CD4-positive, alpha-beta memory T cell (primary cell): ENCODE measurements at places on chromosomes 1 and 21. TPM values are rescaled to one million over a fixed set of nuclear protein-coding genes. Genes with fewer than 3 reads are reported as not detected.
A peak's percentile ranks its signal among the peaks of the same experiment; 100 is the strongest.

BLACAT1 gene
- 0.42 TPM for total RNA-seq

ALDH4A1 gene
- total RNA-seq, result 1.5 TPM

- peaks cover 32% of the 10 kb centered on the region for H3K4me1 ChIP-seq
- no peak overlapping the region for H3K4me3 ChIP-seq
- no peak overlapping the region for H3K27ac ChIP-seq
- DNase-seq, result no peak
Measured at GRCh38 chr1:8145545-8146202, 119.6 kb upstream of the ERRFI1 start.

ANKRD35 gene
- not detected for total RNA-seq

L1TD1 gene
- total RNA-seq, result not detected

- no peak for DNase-seq
- peaks cover 10% of the 10 kb centered on the region for H3K4me1 ChIP-seq
- H3K27ac ChIP-seq, result no peak overlapping the region
- no peak overlapping the region for H3K4me3 ChIP-seq
- no peaks in the 10 kb centered on the region for H3K36me3 ChIP-seq
Measured at GRCh38 chr1:158199849-158200248, 19.2 kb downstream of the CD1D start.

DNA sequence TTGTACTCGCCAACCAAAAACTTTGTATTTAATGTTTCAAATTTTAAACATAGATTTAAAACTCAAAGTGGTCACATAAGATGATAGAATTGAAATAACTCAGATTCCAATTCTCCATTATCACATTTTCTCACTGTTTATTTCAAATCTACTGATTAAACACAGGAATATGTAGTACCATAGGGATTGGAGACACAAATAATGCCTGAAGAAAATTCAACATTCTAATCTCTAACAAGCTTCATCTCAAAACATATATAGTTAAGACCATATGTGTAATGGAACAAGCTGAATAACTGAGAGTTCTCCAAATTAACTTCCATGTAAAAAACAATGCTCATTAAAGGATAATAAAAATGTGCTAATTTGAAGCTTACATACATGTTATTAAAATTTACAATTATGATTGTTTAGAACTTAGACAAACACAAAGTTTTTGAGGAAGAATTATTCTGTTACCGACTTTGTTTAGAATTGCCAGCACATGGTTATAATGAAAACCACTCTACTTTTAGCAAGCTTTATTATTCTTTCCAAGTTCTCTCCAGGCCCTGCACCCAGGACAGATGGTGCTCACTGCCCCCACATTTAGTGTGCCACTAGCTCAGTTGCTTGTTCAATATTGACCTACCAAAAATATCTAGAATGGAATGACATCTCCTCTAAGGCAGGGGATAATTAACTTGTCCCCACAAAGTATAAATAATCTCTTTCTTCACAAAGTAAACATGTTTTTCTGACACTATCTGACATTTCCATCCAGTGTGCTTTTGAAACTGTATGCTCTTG lies 467.2 kb downstream of the TTLL7 start:
- H3K27me3 ChIP-seq, result no peaks in the 10 kb centered on the region
- no peaks in the 10 kb centered on the region for H3K4me1 ChIP-seq
- H3K4me3 ChIP-seq, result no peak overlapping the region
- no peak for DNase-seq
- no peaks in the 10 kb centered on the region for H3K36me3 ChIP-seq

LCE1F gene
- not detected for total RNA-seq

NR5A2 gene
- total RNA-seq, result not detected

MYBPH gene
- not detected for total RNA-seq

- no peak overlapping the region for H3K4me3 ChIP-seq
- no peaks in the 10 kb centered on the region for H3K36me3 ChIP-seq
- H3K27me3 ChIP-seq, result no peaks in the 10 kb centered on the region
- no peak for DNase-seq
Measured at GRCh38 chr1:114292835-114293234, 139.2 kb upstream of the SYT6 start.

DNA sequence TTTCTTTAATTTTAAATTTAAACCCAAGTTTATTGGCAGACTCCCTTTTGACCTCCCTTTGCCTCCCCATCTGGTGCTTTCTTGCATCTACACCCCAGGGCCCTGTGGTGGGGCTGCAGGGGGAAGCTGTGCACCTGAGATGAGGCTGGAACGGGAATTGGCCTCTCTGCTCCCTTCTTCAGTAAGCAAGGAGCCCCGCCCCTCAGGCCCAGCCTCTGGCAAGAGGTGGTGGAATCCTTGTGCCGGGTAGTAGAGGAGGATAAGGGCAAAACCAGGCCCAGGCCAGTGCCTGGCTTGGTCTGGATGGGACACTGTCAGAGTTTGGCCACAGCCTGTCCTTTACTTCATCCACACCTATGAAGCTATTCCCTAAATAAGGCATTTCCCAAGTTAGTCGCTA lies 25.1 kb downstream of the ATP8B2 start:
- DNase-seq, result no peak
- peaks cover 40% of the 10 kb centered on the region for H3K36me3 ChIP-seq
- H3K4me3 ChIP-seq, result no peak overlapping the region

- no peak for DNase-seq
- no peaks in the 10 kb centered on the region for H3K36me3 ChIP-seq
- no peak overlapping the region for H3K27ac ChIP-seq
Measured at GRCh38 chr1:193303849-193304248, 117.4 kb upstream of the B3GALT2 start.

DNA sequence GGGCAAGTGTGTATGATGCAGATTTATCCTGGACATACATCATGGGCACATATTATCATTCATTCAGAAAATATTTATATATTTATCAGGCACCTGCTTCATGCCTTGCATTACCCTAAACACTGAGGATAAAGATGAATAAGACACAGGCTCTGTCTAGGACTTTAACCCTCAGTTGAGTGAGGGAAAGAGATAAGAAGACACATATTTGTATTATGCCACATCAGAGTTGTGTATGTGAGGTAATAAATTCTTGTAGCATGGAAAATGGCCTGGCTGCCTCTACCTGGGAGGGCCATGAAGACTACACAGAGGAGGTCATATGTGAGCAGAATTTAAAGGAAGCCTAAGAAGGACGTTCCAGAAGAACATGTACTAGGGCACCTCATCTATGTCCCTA lies 275.8 kb upstream of the ST6GALNAC5 start:
- no peak overlapping the region for H3K4me3 ChIP-seq
- H3K27ac ChIP-seq, result no peak overlapping the region

FCMR gene
- total RNA-seq, result 588 TPM

- H3K27me3 ChIP-seq, result no peaks in the 10 kb centered on the region
- H3K4me1 ChIP-seq, result no peaks in the 10 kb centered on the region
- H3K36me3 ChIP-seq, result no peaks in the 10 kb centered on the region
- H3K4me3 ChIP-seq, result no peak overlapping the region
- no peak overlapping the region for H3K27ac ChIP-seq
Measured at GRCh38 chr1:175690298-175690697, 53.1 kb downstream of the TNR start.

SWT1 gene
- total RNA-seq, result 10.6 TPM

OR2L13 gene
- total RNA-seq, result 0.17 TPM

DNA sequence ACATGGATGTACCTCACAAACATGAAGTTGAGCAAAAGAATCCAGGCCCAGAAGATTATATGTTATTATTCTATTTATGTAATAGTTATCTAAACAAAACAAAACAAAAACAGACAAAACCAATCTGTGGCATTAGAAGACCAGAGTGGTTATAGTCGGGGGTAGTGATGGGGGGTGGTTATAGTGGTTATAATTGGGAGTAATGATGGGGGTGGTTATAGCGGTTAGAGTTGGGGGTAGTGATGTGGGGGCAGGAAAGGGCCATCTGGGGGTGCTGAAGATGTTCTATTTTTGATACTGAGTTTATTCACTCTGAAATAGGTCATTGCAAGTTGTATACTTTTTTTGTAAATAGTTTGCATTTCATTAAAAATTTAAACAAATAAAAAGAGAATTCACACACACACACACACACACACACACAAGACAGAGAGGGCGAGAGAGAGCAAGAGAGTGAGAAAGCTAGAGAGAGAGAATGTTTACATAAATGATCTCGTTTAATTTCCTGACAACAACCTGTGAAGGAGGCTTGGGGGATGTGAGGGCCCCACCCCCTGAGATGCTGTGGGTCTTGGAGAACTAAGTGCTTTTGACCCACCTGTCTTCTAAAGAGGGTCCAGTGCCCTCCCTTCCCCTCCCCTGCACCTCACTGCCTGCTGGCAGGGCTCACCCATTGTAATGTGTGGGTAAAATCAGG lies 37.4 kb downstream of the RHOU start:
- DNase-seq, result no peak
- H3K36me3 ChIP-seq, result no peaks in the 10 kb centered on the region
- no peaks in the 10 kb centered on the region for H3K27me3 ChIP-seq
- H3K4me1 ChIP-seq, result peaks cover 3% of the 10 kb centered on the region

DNA sequence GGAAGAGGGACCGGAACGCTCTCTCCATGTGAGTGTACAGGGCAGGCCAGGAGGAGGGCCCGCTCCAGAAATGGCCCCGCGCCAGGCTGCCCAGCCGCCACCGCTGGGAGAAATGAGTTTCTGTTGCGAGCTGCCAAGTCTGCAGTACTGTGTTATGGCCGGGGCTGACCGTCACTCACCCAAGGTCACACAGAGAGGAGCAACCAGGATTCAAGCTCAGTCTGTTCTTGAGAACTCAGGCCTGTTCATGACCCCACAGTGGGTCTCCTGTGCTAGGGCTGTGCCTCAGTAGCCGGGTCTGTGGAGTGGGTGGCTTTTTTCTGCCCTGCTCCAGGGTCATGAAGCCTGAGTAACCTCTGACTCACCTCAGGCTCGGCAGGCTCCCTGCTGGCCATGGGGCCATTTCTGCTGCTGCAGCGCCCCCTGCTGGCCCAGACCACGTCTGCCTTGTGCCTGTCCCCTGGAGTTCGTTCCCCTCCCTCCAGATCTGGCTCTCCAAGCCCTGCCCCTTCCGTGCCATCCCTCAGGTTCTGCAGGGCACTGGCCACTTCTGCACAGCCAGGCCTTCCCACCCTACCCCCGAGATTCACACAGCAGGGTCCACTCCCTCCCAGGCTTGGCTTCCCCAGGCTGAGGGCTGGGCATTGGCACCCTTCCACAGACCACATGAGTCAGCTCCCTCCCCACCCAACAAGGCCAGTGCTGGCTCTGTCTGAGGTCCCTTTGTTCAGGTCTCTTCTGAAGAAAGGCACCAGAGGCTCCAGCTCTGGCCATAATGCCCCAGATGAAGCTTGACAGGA lies 51.8 kb downstream of the EDN2 start:
- no peaks in the 10 kb centered on the region for H3K4me1 ChIP-seq
- H3K4me3 ChIP-seq, result no peak overlapping the region
- H3K27me3 ChIP-seq, result peaks cover 5% of the 10 kb centered on the region
- no peak overlapping the region for H3K27ac ChIP-seq
- DNase-seq, result peak; percentile 40

EDARADD gene
- total RNA-seq, result 8.5 TPM

- peak overlapping the region; percentile 17 for H3K4me3 ChIP-seq
- peaks cover 7% of the 10 kb centered on the region for H3K4me1 ChIP-seq
- no peak overlapping the region for H3K27ac ChIP-seq
- DNase-seq, result no peak
- H3K27me3 ChIP-seq, result no peaks in the 10 kb centered on the region
Measured at GRCh38 chr1:32612189-32612881, 38.0 kb downstream of the ZBTB8OS start.

DNA sequence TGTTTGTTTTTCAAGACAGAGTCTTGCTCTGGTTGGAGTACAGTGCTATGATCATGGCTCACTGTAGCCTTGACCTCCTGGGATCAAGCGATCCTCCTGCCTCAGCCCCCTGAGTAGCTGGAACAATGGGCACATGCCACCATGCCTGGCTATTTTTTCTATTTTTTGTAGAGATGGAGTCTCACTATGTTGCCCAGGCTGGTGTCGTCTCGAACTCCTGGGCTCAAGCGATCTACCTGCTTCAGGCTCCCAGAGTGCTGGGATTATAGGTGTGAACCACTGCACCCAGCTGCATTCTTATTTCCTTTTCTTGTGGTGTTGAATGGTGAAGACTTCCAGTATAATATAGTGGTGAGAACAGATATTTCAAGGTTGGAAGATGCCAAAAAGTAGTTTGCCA lies 28.0 kb downstream of the B3GALT5 start:
- H3K27me3 ChIP-seq, result no peaks in the 10 kb centered on the region
- H3K4me3 ChIP-seq, result no peak overlapping the region
- DNase-seq, result no peak
- no peak overlapping the region for H3K27ac ChIP-seq

GRCh38 chr1:66251546-66251945 lies 282.4 kb upstream of the SGIP1 start:
- H3K36me3 ChIP-seq, result no peaks in the 10 kb centered on the region
- no peak for DNase-seq
- H3K27ac ChIP-seq, result no peak overlapping the region
- H3K4me3 ChIP-seq, result no peak overlapping the region

DNA sequence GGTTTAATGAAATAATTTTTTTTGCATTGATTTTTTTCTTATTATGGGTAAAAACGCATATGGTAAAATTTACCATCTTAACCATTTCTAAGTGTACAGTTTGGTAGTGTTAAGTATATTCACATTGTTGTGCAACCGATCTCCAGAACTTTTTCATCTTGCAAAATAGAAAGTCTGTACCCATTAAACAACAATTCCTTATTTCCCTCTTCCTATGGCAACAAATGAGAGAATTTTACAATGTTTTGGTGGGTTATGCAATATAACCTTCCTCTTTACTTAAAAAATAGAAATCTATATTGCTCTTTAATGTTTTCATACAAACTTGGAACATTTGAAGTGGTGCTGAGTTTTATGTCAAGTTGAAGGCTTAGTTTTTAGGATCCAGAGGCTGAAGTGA lies 26.6 kb downstream of the MAP3K7CL start:
- DNase-seq, result no peak
- H3K4me3 ChIP-seq, result no peak overlapping the region
- no peak overlapping the region for H3K27ac ChIP-seq

ADAMTS5 gene
- not detected for total RNA-seq

SH3BGR gene
- 2.4 TPM for total RNA-seq

PLA2G2C gene
- not detected for total RNA-seq

TEKT2 gene
- total RNA-seq, result not detected

IQGAP3 gene
- not detected for total RNA-seq

FCRLA gene
- not detected for total RNA-seq

MRPS15 gene
- total RNA-seq, result 33.9 TPM

CYP4A22 gene
- not detected for total RNA-seq

DNA sequence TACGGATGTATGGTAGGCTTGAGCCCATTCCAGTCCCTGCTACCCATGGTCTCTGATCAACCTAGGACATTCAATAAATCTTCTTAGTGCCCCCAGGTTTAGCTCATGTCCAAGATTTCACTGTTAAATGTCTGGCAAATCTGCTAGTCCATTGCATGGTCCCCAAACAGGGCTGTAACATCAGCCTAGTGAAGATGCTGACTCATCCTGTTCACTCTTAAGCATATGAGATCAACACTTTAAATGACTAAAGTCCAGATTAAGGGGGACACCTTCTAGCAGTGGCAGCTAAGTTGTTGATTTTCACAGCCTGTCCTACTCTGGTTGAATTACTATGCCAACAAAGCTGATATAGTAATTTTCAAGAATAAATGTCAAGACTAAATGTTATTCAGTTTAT lies 46.5 kb upstream of the NUF2 start:
- no peak overlapping the region for H3K4me3 ChIP-seq
- no peaks in the 10 kb centered on the region for H3K36me3 ChIP-seq
- no peak overlapping the region for H3K27ac ChIP-seq

GRCh38 chr1:227887697-227888403 lies 59.9 kb downstream of the WNT9A start:
- peak; percentile 45 for DNase-seq
- no peaks in the 10 kb centered on the region for H3K36me3 ChIP-seq
- H3K27ac ChIP-seq, result peak overlapping the region; percentile 40

GRCh38 chr1:205576805-205577761 lies 54.7 kb downstream of the ELK4 start:
- H3K27me3 ChIP-seq, result peaks cover 10% of the 10 kb centered on the region
- H3K4me1 ChIP-seq, result no peaks in the 10 kb centered on the region
- no peaks in the 10 kb centered on the region for H3K36me3 ChIP-seq
- H3K27ac ChIP-seq, result no peak overlapping the region
- H3K4me3 ChIP-seq, result no peak overlapping the region
- no peak for DNase-seq
